ENCODE measurements at places on chromosomes 16 and 17.

- H3K27ac ChIP-seq: no peak overlapping the region
- no peak overlapping the region for H3K4me3 ChIP-seq
- H3K36me3 ChIP-seq: no peaks in the 10 kb centered on the region
- no peak for ATAC-seq
These were observed 24.7 kb upstream of the KRT20 start for GRCh38 chr17:40909755-40910154.

GRCh38 chr17:80790021-80790765 lies 201.4 kb upstream of the CHMP6 start:
- peaks cover 36% of the 10 kb centered on the region for H3K36me3 ChIP-seq
- H3K27ac ChIP-seq: peak overlapping the region; percentile 83
- no peaks in the 10 kb centered on the region for H3K27me3 ChIP-seq
- peaks cover 27% of the 10 kb centered on the region for H3K4me1 ChIP-seq

DNA sequence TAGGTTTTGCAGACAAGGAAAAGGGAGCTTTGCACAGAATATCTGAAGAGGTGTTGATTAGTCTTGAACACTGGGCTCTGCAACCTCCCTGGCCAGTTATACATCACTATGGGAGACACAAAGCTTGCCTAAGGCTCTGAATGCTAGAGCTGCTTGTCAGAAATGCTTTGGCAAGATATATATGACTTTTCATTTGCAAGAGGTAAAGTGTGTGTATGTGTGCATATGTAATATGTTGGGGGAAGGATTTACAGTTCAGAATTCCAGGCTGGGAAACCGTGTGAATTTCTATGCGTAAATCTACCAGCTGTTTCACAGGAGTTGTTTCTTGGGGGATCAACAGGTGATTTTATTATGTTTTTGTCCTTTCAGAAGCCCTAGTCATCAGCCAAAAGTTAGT lies 350.9 kb downstream of the TMEM114 start:
- no peaks in the 10 kb centered on the region for H3K4me1 ChIP-seq
- no peak for ATAC-seq
- H3K27ac ChIP-seq: no peak overlapping the region
- no peak overlapping the region for H3K4me3 ChIP-seq

GRCh38 chr17:17781591-17782496 lies 54.9 kb downstream of the SREBF1 start:
- ATAC-seq: peak; percentile 25
- peaks cover 42% of the 10 kb centered on the region for H3K4me1 ChIP-seq
- H3K36me3 ChIP-seq: no peaks in the 10 kb centered on the region
- no peak overlapping the region for H3K27ac ChIP-seq
- peaks cover 10% of the 10 kb centered on the region for H3K27me3 ChIP-seq

- H3K4me1 ChIP-seq: peaks cover 19% of the 10 kb centered on the region
- H3K4me3 ChIP-seq: no peak overlapping the region
- ATAC-seq: peak; percentile 53
- H3K27ac ChIP-seq: no peak overlapping the region
These were observed 57.0 kb downstream of the NSRP1 start for GRCh38 chr17:30173649-30174048.

GRCh38 chr16:22641131-22641628 lies 130.5 kb downstream of the NPIPB5 start:
- H3K27ac ChIP-seq: no peak overlapping the region
- no peaks in the 10 kb centered on the region for H3K4me1 ChIP-seq
- no peaks in the 10 kb centered on the region for H3K36me3 ChIP-seq
- ATAC-seq: no peak
- H3K4me3 ChIP-seq: no peak overlapping the region
- no peaks in the 10 kb centered on the region for H3K27me3 ChIP-seq

GRCh38 chr16:27803775-27804549 lies 254.0 kb downstream of the KATNIP start:
- H3K36me3 ChIP-seq: no peaks in the 10 kb centered on the region
- no peak overlapping the region for H3K27ac ChIP-seq
- ATAC-seq: no peak
- H3K4me3 ChIP-seq: no peak overlapping the region

GRCh38 chr16:9007177-9007794 lies 43.6 kb upstream of the USP7 start:
- no peak overlapping the region for H3K4me3 ChIP-seq
- no peak overlapping the region for H3K27ac ChIP-seq
- no peak for ATAC-seq
- peaks cover 11% of the 10 kb centered on the region for H3K27me3 ChIP-seq
- peaks cover 12% of the 10 kb centered on the region for H3K4me1 ChIP-seq

DNA sequence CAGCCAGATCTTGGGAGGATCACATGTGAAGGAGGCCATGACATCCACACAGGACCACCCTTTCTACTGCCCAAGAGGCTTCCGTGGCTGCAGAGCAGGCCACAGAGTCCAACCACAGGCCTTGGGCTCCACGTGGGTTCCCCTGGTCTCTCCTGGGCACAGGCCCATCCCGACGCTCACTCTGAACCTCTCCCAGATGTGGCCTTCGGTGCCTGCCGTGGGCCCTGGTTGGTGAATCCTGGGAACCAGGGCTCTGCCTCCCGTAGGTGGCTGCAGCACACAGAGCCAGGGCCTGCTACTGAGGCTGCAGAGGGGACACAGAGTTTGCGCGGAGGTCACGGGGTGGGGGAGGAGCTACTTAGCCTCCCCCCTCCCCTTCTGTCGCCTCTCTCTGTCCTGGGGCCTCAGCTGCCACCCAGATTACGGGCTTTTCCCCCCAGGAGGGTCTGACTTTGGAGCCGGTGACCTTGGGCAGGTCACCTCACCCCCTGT lies 55.3 kb downstream of the ZFPM1 start:
- no peaks in the 10 kb centered on the region for H3K27me3 ChIP-seq
- no peak overlapping the region for H3K4me3 ChIP-seq
- peaks cover 15% of the 10 kb centered on the region for H3K4me1 ChIP-seq
- H3K36me3 ChIP-seq: peaks cover 10% of the 10 kb centered on the region

- no peak for ATAC-seq
- peak overlapping the region; percentile 4 for H3K4me3 ChIP-seq
- H3K36me3 ChIP-seq: peaks cover 19% of the 10 kb centered on the region
- H3K27ac ChIP-seq: peak overlapping the region; percentile 75
- H3K27me3 ChIP-seq: no peaks in the 10 kb centered on the region
These were observed 36.5 kb downstream of the CYTH1 start for GRCh38 chr17:78745407-78746088.

GRCh38 chr17:48037036-48037837 lies at the start of gene COPZ2:
COPZ2 (minus strand) TSS chr17:48037797; CDS start chr17:48037777, 20 bp downstream.
- H3K4me1 ChIP-seq: peaks cover 22% of the 10 kb centered on the region
- H3K27ac ChIP-seq: peak within 1 kb of the TSS; percentile 83
- H3K27me3 ChIP-seq: peaks cover 9% of the 10 kb centered on the region
- H3K4me3 ChIP-seq: peak within 1 kb of the TSS; percentile 93

All from stimulated activated memory B cell treated with anti-CD40 and anti-IgM and Interleukin-4, amounts not matched to agents 10 μg/mL and 1 μg/mL and 100 μg/mL, for 72 hours (primary cell).